Foreskin fibroblast (primary cell): ENCODE measurements at places on chromosomes 4 and X.

DNA sequence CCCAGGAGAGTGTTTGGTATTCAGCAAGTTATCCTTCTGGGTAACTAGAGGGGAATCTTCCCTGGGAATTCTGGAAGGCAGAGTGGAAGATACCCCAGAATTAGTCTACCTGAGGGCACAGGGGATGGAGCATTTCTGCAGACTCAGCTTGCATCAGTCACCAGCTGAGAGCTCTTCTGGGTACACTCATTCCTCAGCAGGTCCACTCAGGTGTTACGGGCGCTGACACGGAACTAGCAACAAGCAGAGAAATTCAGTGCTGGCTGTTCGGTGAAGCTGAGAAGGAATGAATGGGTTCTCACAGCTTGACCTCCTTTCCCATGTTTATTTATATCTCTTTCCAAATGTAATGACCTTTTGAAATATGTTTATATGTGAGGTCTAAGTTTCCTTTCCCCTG lies 106.0 kb upstream of the PNPLA4 start:
- DNase-seq: no peak

DNA sequence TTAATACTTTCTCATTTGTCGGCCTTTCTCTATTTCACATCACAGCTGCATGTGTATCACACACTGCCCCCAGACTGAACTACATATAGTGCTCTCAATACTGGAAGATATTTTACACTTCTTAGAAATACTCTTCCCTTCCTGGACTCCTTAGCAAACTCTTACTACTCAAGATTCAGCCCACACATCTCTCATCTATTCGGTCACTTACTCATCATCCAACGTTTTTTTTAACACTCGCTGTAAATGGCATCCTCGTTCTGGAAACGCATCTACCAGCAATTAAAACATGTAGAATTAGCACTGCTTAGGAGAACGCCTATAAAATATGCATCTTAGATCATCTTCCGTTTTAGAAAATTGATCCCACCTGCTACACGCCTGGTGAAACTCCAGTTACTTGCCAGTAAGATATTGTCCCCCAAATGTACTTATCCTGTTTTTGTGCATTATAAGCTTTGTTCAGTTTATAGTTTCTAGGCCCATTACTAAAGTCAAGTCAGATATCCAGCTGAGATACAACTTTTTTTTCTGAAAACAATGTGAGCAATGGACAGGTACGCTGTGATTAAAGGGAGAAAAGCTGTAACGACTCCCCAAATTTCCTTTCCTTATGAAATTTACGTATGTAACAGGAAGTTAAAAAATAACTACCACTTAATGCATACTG lies 1.0 kb downstream of the LRP2BP start:
- DNase-seq: peak; percentile 44

- no peak for DNase-seq
These were observed 25.4 kb downstream of the ELOVL6 start for GRCh38 chr4:110172972-110173371.

DNA sequence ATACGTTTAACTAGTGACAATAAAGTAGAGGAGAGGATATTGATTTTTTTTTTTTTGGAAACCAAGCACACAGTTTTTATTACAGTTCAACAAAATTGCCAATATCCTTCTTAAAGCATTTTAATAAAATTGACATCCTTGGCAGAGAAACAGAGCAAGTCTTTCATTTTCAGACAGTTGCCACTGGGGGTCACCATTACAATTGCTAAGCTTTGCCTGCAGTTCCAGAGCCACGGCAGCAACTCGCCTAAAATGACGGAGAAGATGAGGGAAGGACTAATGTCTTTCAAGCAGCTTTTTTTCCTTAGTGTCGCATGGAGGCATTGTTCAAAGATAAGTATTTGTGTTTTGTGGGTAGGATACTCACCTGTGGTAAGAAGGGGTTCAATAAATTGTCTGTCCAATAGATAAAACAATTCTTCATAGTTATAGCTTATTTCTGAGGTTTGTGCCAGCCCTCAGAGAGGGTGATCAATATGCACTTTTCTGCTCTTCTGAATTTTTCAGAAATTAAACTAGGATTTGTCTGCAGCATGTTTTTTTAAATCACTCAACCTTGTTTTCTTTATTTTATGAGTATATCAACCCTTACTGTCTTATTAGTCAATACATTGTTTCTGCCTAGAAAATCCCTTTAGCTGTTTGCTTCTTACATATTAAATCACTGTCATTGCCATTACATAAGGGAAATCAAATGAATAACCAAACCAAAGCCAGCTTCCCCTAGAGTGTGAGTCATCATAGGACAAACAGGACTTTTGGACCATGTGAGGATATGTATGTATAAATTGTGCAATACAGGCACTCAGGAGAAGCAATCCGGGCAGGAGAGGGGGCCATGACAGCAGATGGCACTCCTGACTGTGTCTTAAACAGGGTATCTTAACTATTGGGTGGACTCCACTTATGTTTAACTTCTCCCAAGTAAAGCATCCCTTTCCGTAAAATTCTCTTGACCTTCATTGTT lies 508.1 kb upstream of the ARX start:
- DNase-seq: peak; percentile 12

- no peak for DNase-seq
These were observed 37.9 kb upstream of the MXRA5 start for GRCh38 chrX:3384327-3384726.

- DNase-seq: no peak
These were observed 14.3 kb upstream of the GABRE start for GRCh38 chrX:151988706-151989299.

DNA sequence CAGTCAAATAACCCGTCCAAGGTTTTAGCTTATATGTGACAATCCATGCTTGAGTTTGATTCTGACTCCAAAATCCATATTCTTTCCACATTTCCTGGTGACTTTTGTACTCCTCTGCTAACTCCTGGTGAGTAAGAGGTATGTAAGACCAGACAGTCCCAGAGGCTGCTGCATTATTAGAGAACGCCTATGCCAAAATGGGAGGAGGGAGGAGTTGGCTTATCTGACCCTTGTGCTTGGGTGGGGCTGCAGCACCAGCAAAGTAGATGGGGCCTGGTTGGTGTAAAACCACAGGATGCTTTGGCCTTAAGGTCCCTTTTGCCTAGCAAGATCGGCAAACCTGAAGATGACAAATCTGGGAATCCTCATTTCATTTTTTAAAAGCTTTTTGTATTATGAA lies 9.1 kb upstream of the RNF212 start:
- DNase-seq: no peak

DNA sequence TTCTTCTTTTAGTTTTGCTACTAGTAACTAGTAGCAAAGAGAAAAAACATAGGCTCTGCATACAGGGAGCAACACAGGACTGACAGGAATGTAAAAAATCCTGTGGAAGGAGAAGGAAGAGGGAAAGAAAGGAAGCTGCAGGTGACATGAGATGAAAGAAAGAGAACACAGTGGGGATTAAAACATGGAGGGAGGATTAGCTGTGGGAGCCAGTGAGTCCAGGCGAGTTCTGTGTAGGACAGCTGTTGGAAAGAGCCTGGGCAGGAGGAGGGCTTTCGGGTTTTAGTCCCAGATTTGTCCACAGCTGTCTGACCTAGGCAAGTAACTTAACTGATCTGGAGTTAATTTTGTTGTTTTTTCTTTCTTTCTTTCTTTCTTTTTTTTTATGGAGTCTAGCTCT lies 21.6 kb downstream of the CCNG2 start:
- DNase-seq: no peak

DNA sequence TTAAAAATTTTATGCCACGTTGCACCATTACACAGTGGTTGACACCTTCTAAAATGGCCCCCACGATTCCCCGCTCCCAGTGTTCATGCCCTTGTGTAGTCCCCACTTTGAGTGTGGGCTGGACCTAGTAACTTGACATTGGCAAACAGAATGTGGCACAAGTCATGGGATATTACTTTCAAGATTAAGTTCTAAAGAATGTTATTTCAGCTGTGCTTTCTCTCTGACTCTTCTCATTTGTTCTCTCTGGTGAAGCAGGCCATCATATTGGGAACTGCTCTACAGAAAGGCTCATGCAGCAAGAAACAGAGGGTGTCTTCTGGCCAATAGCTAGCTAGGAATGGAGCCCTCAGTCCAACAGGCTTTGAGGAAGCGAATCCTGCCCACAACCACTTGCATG lies 67.1 kb downstream of the ATXN3L start:
- DNase-seq: peak; percentile 71

- DNase-seq: no peak
These were observed 724 bp downstream of the THOC2 start for GRCh38 chrX:123731987-123732669.

DNA sequence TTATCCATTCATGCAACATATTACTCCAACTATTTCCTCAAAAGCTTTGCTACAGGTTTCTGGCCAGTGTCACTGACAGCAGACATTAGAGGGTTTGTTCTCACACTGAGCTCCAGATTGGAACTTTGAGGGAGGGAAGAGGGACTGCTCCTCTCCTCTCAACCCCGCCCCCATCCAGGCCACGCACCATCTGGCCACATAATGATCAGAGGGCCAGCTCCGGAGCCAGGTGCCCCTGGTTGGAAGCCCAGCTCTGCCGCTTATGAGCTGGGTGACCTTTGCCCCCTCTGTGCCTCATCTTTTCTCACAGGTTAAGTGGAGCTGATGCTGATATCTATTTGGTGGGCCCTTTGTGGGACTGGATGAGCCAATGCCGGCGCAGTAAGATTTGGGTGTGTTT lies 55.8 kb downstream of the C4orf50 start:
- DNase-seq: no peak

- DNase-seq: no peak
These were observed 115.2 kb upstream of the TSPAN5 start for GRCh38 chr4:98773638-98774037.

- no peak for DNase-seq
These were observed 12.2 kb upstream of the FGF16 start for GRCh38 chrX:77434962-77435361.

- peak; percentile 91 for DNase-seq
These were observed 5.0 kb upstream of the NYX start for GRCh38 chrX:41441934-41442823.

GRCh38 chr4:70392057-70392776 lies 5.5 kb upstream of the OPRPN start:
- DNase-seq: no peak

- no peak for DNase-seq
These were observed 216.6 kb downstream of the KDR start for GRCh38 chr4:54908763-54909162.

GRCh38 chr4:128310266-128310697 lies 22.7 kb upstream of the PGRMC2 start:
- DNase-seq: peak; percentile 47

DNA sequence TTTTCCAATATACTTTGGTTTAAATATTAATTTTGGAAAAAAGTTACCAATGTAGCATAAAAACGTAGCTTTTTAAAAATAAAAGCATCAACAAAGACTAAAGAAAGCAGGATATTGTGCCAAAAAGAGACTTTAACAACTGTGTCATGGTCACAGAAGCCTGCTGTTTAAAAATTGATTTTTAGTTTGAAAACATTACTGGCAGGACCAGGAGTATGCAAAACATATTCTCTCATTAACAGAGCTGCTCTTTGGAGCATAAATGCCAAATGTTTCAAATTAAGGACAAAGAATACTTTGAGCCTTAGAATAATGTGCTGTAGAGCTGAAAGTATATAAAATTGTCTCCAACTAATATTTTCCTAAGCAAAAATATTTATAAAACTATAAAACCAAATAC lies 279.0 kb downstream of the ARAP2 start:
- DNase-seq: no peak

DNA sequence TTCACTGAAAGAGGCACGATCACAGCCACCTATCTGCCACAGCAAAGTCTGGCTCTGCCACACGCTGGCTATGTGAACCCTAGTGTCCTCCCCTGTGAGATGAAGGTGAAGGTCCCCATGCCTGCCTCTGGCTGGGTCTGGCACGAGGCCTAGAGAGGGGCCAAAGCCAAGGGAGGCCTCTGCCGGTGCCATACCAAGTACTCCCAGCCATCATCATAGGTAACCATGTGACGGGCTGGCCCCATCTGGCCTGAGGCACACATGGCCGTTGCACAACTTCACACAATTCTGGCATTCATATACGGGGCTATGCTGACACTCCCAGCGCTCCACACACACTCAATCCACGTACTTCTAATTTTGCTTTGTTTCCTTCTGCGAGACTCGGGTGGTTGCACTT lies 15.3 kb downstream of the NOP14 start:
- no peak for DNase-seq

DNA sequence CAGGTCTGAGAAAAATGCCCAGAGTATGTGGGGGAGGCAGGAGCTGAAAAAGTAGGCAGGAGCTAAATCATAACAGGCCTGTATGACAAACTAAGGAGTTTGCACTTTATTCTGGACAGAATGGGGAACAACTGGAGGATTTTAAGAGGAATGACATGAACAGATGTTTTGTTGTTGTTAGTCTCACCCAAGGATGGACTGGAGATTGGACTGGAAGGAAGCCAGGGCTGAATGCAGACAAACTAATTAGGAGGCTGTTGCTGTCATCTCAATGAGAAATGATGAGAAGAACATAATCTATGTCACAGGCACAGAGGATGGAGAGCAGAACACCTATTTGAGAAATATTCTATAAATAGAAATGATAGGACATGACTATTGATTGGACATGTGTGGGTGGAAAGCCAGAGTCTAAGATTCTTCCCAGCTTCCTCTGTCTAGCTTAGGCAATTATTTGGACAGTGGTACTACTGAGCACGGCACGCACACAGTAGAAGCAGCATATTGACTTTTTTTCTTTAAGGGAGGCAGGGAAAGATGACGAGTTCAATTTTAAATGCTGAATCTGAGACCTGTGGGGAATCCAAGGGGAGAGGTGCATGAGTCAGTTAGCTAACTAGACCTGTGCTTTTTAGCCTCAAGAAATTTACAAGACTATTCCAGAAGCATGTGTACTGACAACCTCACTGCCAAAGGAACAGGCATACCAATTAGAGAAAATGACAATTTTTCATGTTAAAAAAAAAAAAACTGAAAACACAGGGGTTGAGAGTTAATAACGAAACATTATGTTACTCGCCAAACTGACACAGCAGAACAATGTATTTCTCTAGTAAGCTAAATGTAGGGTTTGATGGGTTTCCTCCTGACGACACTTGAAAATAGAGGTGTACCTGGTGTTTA lies 963 bp upstream of the USO1 start:
- DNase-seq: peak; percentile 73

DNA sequence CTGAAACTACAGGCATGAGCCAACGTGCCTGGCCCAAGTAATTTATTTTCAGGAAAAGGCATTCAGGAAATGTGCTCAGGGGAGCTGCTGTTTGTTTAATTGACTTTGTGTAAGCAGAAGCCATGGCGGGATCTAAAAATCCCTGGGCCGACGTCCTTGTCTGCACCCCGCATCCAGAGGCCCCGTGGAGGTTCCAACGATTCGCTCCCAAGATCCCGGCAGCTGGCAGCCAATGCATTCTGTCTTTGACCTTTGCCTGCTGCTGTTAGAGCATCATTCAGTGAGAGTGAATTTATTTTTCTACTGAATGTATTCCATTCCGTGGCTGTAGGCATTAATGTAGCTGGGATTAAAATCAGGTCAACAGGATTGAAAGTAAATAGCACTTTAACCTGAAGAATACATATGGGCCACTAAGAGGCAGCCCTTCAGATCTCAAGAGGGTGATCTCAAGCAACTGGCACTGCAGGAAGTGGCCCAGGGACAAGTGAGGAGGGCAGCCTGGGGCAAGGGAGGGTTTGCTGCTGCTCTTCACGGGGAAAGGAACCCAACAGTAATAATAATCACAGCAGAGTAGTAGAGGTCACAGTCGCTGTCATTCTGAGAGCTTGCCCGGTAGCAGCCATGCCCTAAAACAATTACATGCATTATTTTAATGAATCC lies 75.2 kb downstream of the PSAPL1 start:
- DNase-seq: no peak

GRCh38 chr4:29415771-29416170 lies 1304.4 kb upstream of the PCDH7 start:
- DNase-seq: no peak

GRCh38 chrX:10483191-10483831 lies 137.1 kb downstream of the MID1 start:
- DNase-seq: no peak
